ENCODE measurements at places on chromosomes 3 and 15. TPM values are rescaled to one million over a fixed set of nuclear protein-coding genes. Genes with fewer than 3 reads are reported as not detected.

DNA sequence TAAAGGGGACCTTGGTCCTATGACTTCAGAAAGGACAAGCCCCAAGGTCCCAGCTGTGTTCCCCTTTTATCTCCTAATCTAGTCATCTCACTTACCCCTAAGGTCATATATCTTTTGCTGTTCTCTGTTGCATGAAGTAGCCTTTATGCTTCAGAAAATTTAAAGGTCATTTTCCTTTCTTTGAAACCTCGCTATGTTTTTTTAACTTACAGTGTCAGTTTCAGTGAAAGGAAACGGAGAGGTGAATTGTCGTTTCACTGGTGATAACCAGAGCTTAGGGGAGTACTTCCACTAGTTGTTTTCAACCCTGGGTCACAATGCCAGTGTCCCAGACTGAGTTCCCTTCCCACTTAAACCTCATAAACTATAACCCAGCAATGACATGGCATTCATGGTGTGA, 357.4 kb downstream of the GAP43 start:
- H3K36me3 ChIP-seq, result no peaks in the 10 kb centered on the region
- no peaks in the 10 kb centered on the region for H3K4me1 ChIP-seq
- no peak overlapping the region for H3K4me3 ChIP-seq
- no peak for DNase-seq
- H3K27me3 ChIP-seq, result no peaks in the 10 kb centered on the region
- no peak overlapping the region for H3K27ac ChIP-seq

DNA sequence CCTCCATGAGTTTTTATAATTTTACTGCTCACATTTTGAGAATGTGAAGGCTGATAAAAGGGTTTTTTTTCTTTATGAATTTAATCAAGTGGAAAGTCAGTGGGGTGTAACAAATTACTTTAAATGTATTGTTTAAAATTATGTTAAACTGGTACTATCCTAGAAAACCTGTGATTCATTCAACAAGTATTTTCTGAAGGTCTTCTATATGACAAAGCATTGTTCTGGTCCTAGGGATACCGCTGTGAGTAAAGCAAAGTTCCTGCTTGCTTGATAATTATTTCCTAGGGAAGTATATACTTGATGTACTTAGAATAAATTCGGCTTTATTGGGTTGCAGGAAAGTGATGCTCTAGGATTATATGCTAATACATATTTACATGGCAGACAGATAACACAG, 152.8 kb upstream of the GOLGA6L4 start:
- peaks cover 32% of the 10 kb centered on the region for H3K27me3 ChIP-seq
- DNase-seq, result no peak
- H3K27ac ChIP-seq, result no peak overlapping the region
- peaks cover 10% of the 10 kb centered on the region for H3K4me1 ChIP-seq

DNA sequence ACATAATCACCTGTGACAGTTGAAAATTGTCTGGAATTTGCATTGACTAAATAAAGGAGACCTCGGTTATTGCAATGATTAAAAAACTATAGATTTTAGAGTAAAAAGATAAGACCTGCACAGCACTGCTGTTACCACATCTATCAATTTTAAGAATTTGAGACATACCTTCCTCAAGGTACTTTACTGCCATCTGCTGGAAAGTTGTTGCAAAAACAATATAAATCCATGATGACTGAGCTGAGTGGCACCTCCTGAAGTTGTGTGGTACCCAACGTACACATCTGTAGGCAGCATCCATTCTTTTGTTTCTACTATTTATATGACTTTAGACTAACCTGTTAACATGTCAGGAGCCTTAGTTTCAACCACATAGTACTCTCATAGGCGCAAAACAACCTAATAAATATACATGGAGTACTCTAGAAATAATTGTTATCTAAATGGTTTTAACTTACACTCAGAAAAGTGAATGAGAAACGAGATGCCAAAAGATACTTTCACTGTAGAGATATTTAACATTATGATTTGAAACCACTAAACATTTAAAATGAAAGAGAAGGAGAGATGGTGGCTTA, 106.7 kb downstream of the GHSR start:
- DNase-seq, result no peak
- no peaks in the 10 kb centered on the region for H3K27me3 ChIP-seq
- no peak overlapping the region for H3K4me3 ChIP-seq
- no peaks in the 10 kb centered on the region for H3K4me1 ChIP-seq
- H3K27ac ChIP-seq, result no peak overlapping the region
- peaks cover 84% of the 10 kb centered on the region for H3K36me3 ChIP-seq

FBLN2 gene
- 38.5 TPM for total RNA-seq

SCG3 gene
- total RNA-seq, result not detected

FOXB1 gene
- not detected for total RNA-seq
